Stimulated activated CD4-positive, alpha-beta T cell treated with anti-CD3 and anti-CD28 coated beads, Interleukin-1b, Interleukin-23, amount 100 ng/mL, for 1 hour (primary cell): ENCODE measurements at places on chromosomes 11 and 22.

GRCh38 chr22:46593996-46594946 is 25.9 kb upstream of the GRAMD4 start:
- DNase-seq: no peak

DNA sequence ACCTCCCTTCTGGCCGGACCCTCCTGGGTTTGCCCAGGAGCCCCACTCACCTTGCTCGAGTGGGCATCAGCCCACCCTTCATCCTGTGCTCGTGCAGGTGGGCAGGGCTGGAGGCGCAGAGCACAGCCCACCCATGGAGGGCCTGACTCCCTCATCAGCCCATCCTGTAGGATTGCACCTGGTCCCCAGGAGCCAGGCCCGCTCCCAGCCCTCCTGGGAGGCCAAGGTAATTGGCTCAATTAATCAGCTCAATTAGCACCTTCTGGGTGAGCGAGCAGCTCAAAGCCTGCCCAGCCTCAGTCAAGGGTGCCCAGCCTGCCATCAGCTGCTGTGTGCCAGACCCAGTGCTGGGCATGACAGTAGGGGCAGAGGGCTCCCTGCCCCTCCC is 58.1 kb upstream of the NECTIN1 start:
- no peak for DNase-seq

DNA sequence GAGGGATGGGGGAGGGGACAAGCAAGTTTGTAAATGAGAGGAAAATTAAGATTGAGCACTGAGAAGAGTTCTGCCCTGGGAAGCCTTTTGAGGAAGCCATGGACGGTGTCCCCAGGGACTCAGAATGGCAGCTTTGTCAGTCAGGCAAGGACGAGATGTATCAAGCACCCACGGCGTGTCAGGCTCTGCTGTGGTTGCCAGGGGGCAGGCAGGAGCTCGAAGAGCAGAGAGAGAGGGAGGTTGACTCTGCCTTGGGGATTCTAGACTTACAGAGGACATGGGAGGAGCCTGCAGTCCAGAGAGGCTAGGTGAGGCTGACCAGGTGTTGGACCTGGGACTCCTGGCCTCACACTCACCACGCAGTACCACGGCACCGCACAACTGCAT is 29.1 kb upstream of the SYT7 start:
- no peak for DNase-seq

DNA sequence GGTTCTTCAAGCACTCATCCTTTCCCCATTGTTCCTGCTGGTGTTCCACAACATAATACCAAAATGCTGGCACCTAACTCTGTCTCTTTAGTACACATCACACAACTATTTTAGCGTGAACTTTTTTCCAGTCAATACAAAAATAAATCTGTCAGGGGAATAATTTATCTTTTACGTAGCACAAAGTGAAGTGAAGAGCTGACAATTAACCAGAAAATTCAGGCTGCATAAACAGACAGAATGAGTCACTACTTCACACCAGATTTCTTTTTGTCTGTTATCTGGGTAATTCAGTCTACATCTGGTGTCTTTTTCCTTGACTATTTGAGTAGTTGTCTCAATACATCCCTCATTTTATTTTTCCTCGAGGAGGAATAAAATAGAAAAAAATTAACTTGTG is 7.9 kb upstream of the ETS1 start:
- DNase-seq: no peak

DNA sequence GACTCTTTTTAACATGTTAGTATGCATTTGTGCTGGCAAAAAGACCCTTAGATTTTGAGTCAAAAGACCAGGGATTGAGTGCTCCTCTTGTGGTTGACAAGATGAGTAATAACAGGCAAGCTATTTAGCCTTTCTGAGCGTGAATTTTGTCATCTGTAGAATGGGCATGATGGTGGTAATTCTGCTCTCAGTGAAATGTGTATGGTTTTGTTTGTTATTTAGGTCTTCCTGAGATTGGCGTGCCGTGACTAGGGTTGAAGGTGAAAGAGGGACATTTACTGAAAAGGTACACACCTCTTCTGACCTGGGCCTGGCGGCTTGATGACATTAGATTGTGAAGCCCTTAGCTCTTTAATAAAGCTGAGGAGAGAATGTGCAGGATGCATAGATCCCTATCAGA is 8.4 kb upstream of the CEP295 start:
- no peak for DNase-seq

GRCh38 chr11:19447150-19447566 is 206.4 kb upstream of the E2F8 start:
- DNase-seq: no peak

DNA sequence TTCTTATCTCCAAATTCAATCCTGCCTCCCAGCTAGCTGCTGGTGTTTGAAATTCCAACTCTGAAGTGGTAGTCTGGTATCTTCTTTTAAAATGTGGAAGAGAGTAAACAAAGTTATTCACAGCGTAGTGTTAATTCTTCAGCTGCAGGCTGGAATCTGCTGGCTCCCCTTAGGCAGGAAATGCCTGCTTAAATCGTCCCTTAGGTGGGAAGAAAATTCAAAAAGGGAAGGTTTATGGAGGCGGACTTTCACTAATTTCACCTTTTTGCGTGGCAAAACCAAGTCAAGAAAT is 439.0 kb upstream of the CCDC90B start:
- DNase-seq: no peak

DNA sequence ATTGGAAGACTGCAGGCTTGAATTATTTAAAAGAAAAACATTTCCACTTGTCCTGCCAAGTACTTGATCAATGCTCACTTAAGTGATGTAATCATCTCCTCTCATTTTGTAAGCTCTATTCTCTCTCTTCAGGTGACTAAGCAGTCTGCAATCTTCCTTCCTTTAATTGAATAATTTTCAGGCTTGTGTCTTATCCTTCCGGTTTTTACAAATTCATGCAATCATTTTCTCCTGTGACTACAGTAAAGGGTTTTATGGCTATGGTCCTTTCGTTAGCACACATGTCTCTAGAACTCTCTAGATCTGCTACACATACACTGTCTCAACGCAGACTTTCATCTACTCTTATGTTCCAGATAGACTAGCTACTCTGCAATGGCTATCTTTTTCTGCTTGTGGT is 12.6 kb upstream of the UPB1 start:
- DNase-seq: no peak

DNA sequence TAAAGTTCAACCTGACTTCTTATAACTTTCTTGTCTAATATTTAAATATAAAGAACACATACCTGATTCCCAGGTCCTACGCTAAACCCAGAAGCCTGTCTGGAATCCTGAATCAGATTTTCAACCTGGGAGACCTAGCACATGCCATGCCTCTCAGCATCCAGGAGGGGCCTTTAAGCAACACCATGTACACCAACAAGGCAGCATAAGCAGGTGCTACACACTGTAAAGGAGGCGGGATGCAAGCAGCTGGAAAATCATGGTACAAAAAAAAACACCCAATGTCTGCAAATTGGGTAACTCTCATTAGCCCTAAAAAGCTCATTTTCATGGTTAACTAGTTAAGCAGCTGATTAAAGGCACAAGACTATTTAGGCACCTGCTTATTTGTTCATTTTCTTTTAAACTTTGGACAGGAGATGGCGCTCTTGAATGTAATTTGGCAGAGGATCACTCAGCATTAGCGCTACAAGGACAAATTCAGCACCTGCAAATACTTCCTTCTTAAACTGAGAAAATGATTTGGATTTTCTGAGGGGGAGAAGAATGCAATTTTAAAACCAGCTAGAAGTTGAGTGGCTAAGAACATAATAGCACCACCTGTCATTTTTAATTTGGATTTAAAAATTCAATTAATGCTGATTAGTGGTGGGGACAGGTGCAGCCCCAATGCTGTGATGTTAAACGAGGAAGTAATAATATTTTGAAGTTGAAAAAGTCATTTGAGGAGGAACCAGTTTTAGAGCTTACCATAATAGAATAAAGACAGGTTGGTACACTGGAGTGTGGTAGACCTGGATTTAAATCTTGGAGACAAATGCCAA is 104.0 kb downstream of the FAR1 start:
- DNase-seq: no peak

DNA sequence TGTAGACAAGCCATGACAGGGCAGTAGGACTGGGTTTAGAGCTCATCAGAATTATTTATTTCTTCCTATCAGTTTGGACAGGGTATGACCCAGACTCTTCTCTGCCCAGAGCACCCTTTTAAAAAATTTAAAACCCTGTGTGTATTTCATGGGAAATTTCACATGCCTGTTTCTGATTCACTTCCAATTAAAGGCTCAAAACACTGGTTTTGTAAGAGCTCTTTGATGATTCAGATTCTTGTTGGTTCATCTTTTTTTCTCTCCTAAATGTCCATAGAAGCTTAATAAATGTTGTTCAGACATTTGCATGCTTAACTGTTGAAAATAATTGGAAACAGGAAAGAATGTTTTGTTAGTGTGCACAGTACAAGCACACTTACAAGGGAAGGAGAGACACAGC is 13.8 kb downstream of the FLI1 start:
- no peak for DNase-seq

- DNase-seq: no peak
Measured at GRCh38 chr11:86769219-86769618, 31.1 kb upstream of the PRSS23 start.

- no peak for DNase-seq
Measured at GRCh38 chr22:38205261-38206128, 3.7 kb downstream of the MAFF start.

- DNase-seq: no peak
Measured at GRCh38 chr22:35578836-35579575, 38.1 kb downstream of the MB start.

DNA sequence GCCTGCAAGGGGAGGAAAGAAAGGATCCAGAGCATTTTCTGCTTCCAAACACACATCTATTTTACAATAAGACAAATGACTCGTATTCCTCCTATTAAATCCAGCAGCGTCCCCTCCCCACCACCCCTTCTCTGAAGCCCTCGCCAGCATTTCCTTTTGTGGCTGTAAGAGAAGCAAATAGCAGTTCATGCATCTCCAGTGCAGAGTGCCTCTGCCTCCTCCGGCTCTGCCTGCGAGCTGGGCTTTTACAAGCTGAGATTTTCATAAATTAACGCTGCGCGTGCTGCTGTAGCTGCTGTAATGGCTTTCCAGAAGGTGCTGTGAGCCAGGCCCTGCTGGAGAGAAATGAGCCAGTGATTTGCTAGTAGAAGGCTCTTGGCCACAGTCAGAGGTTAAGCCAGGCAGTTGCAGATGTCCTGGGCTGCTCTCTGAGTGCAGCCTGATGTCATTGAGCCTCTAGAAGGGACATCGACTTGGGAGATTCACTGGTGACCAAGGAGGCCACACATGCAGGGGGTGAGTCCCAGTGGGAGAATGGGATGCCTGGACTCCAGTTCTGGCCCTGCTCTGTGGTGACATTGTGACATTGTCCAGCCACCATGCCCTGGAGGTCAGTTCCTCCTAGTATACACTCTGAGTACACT is 134.5 kb upstream of the NAV2 start:
- no peak for DNase-seq

- no peak for DNase-seq
Measured at GRCh38 chr11:46112961-46113607, 8.2 kb downstream of the PHF21A start.

- no peak for DNase-seq
Measured at GRCh38 chr11:121544956-121545355, 92.2 kb upstream of the SORL1-AS1 start.

DNA sequence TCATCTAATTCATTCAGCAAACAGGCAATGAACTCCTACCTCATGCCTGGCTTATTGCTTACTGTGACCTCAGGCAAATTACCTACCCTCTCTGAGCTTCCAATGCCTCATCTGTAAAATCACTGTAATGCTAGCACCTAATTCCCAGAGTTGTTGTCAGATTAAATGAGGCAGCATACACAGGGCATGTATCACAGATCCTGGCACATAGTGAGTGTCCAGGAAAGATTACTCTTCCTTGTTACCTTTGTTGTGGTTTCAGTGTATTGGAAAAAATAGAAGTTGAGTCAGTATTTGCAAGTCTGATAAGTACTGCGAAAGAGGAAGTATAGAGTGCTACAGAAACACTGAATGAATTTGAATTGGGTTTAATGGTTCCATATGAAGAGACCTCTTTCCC is 26.4 kb upstream of the LRRC55 start:
- DNase-seq: no peak

DNA sequence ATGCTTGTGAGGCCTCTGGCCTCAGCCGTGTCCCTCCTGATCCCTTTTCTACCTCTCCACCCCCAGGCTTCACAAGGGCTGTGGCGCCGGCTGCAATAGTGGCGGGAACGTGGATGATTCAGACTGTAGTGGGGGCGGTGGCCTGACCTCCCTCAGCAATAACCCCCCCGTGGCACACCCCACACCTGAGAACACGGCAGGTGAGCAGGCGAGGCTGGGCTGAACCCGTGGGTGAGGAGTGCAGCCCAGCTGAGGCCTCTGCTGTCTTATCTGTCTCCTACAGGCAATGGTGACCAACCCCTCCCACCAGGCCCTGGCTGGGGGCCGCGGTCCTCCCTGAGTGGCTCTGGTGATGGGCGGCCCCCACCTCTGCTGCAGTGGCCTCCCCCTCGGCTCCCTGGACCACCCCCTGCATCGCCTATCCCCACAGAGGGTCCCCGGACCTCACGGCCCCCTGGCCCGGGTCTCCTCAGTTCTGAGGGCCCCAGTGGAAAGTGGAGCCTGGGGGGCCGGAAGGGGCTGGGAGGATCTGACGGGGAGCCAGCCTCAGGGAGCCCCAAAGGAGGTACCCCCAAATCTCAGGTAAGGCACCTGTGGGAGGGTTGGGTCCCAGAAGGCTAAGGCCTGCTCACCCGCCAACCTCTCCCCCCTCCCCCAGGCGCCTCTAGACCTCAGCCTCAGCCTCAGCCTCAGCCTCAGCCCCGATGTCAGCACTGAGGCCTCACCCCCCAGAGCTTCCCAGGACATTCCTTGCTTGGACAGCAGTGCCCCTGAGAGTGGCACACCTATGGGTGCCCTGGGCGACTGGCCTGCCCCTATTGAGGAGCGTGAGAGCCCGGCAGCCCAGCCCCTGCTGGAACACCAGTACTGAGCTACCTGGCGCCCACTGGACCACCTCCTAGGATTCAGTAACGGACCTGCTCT is 1.5 kb upstream of the SIPA1 start:
- no peak for DNase-seq

- DNase-seq: no peak
Measured at GRCh38 chr11:76740772-76741171, 42.4 kb upstream of the TSKU start.

GRCh38 chr11:59891781-59892181 is 13.2 kb downstream of the OOSP3 start:
- no peak for DNase-seq

GRCh38 chr11:100003985-100004384 is 683.1 kb upstream of the ARHGAP42 start:
- no peak for DNase-seq
